ENCODE measurements at places on chromosomes 4 and X.

DNA sequence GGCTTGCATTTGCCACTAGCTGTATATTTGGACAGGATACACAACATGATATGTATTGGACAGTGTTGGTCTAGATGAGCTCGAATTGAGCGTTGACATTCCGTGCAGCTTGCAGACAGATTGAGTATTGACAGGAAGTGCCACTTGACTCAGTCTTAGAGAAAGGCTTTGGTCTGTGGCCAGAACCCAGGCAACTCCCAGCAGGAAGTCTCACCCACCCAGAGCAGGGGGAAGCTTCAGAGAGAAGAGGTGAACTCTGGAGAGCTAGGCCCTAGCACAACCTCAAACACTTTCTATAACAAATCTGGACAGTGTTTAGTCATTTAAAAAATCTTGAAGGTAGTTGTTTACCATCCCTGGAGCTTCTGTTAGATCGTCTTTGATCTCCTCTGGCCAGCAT lies 280.5 kb downstream of the FBXW7 start:
- no peak overlapping the region for H3K27ac ChIP-seq
- peaks cover 2% of the 10 kb centered on the region for H3K4me1 ChIP-seq
- DNase-seq = no peak
- no peak overlapping the region for H3K4me3 ChIP-seq
- H3K27me3 ChIP-seq = no peaks in the 10 kb centered on the region

DNA sequence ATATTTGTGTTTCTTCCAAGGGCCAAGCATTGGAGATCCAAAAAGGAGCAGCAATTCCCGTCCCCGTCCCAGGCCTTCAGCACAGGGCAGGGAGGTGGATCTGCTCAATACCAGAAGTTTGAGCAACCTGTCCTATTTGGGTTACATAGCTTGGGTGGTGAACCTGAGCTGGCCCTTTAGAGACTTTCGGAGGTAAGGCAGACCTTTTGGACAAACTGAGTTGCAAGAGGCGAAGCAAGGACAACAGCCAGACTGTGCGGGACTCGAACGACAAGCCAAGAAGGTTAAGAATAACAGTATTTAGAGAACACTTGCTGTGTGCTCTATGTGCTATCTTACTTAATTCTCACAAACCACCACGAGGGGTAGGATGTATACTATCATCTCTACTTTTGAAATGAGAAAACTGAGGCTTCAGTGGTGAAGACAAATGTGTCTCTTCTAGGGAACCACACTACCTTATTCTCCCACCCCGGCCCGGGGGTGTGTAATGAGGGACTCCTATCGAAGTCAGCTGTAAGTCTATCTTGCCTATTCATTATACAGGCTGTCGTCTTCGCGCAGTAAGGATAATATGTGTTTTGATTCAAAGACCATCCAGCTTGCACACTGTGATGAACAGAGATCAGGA lies 1.3 kb downstream of the NOP14 start:
- DNase-seq = no peak
- H3K27ac ChIP-seq = peak overlapping the region; percentile 96
- H3K4me1 ChIP-seq = peaks cover 29% of the 10 kb centered on the region
- peaks cover 7% of the 10 kb centered on the region for H3K36me3 ChIP-seq
- no peaks in the 10 kb centered on the region for H3K27me3 ChIP-seq

DNA sequence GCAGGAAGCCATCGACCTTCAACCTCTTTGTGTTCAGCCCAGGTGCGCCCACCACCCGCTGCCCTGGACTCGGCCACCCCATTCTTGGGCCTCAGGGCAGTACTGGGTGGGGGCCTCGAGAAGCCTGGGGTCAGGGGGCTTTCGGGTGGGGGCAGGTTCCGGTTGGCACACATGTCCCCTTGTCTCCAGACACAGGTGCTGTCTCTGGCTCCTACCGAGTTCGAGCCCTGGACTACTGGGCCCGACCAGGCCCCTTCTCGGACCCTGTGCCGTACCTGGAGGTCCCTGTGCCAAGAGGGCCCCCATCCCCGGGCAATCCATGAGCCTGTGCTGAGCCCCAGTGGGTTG lies 7.4 kb upstream of the FGFRL1 start:
- H3K4me3 ChIP-seq = no peak overlapping the region
- no peak for DNase-seq
- H3K36me3 ChIP-seq = peaks cover 4% of the 10 kb centered on the region
- H3K27ac ChIP-seq = no peak overlapping the region

DNA sequence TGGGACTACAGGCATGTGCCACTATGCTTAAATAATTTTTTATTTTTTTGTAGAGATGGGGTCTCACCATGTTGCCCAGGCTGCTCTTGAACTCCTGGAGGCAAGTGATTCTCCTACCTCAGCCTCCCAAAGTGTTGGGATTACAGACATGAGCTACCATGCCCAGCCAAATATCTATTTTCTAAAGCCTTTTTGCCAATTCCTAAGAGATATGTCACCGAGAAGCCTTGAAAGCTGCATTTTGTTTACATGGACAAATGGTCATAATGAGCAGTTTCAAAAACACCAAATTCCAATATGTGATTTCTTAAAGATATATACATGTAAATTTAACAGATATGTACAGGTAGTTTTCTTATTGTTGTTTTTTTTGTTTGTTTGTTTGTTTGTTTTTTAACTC lies 33.0 kb upstream of the PGRMC2 start:
- no peaks in the 10 kb centered on the region for H3K4me1 ChIP-seq
- DNase-seq = no peak
- no peak overlapping the region for H3K4me3 ChIP-seq
- no peak overlapping the region for H3K27ac ChIP-seq
- H3K36me3 ChIP-seq = no peaks in the 10 kb centered on the region

DNA sequence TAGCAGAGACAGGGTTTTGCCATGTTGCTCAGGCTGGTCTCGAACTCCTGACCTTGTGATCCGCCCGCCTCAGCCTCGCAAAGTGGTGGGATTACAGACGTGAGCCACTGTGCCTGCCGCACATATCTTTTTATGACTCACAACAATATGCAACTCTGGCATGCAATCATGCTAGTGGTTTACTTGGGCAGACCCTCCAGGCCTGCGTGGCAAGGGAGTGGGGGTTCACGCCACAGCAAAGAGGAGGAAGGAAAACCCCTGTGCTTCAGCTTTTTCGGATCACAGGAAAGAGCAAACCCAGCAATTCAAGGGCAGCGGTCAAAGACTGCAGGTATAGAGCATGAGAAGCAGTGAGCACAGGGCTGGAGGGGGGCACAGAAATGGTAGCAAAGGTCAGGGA lies 48.3 kb upstream of the CD99 start:
- H3K27me3 ChIP-seq = no peaks in the 10 kb centered on the region
- H3K4me1 ChIP-seq = no peaks in the 10 kb centered on the region
- H3K36me3 ChIP-seq = peaks cover 30% of the 10 kb centered on the region
- H3K4me3 ChIP-seq = no peak overlapping the region
- no peak overlapping the region for H3K27ac ChIP-seq

DNA sequence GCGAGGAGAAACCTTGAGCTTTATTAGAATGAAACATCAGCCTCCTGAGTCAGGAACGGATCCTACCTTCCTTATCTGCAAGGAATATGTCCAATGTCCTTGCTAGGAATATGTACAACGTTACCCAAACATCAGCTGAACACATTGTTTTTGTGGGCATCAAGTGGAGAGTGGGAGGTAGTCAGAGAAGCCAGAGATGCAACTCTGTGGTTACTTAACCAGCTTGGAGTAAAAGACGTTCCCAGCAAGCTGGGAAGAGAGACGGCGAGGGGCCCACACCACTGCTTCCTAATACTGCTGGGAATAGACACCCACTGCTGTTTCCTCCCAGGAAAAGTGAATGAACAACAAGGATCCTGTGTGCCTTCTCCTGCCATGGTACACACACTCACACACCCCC lies 74.4 kb upstream of the PLAC1 start:
- no peak overlapping the region for H3K27ac ChIP-seq
- no peak for DNase-seq
- peaks cover 1% of the 10 kb centered on the region for H3K4me1 ChIP-seq

GRCh38 chrX:100658941-100659381 lies 15.0 kb downstream of the SRPX2 start:
- no peaks in the 10 kb centered on the region for H3K27me3 ChIP-seq
- no peak overlapping the region for H3K4me3 ChIP-seq
- no peaks in the 10 kb centered on the region for H3K36me3 ChIP-seq

GRCh38 chr4:183798301-183799253 lies 106.5 kb upstream of the STOX2 start:
- DNase-seq = peak; percentile 47
- H3K36me3 ChIP-seq = peaks cover 1% of the 10 kb centered on the region
- H3K4me3 ChIP-seq = peak overlapping the region; percentile 89
- peaks cover 19% of the 10 kb centered on the region for H3K4me1 ChIP-seq
- H3K27ac ChIP-seq = peak overlapping the region; percentile 95

GRCh38 chr4:94701631-94702300 lies 56.0 kb upstream of the BMPR1B start:
- no peak for DNase-seq
- peak overlapping the region; percentile 37 for H3K4me3 ChIP-seq
- no peaks in the 10 kb centered on the region for H3K27me3 ChIP-seq
- H3K27ac ChIP-seq = peak overlapping the region; percentile 89
- H3K4me1 ChIP-seq = peaks cover 15% of the 10 kb centered on the region

GRCh38 chrX:3167771-3168170 lies 126.5 kb downstream of the ARSF start:
- no peak overlapping the region for H3K4me3 ChIP-seq
- DNase-seq = no peak
- H3K27me3 ChIP-seq = no peaks in the 10 kb centered on the region
- H3K4me1 ChIP-seq = peaks cover 15% of the 10 kb centered on the region
- no peak overlapping the region for H3K27ac ChIP-seq
- no peaks in the 10 kb centered on the region for H3K36me3 ChIP-seq

- peaks cover 21% of the 10 kb centered on the region for H3K4me1 ChIP-seq
- H3K27ac ChIP-seq = no peak overlapping the region
- H3K27me3 ChIP-seq = no peaks in the 10 kb centered on the region
- peaks cover 24% of the 10 kb centered on the region for H3K36me3 ChIP-seq
- no peak overlapping the region for H3K4me3 ChIP-seq
- DNase-seq = no peak
Observed at GRCh38 chr4:140014284-140014683, 139.7 kb downstream of the MAML3 start.

DNA sequence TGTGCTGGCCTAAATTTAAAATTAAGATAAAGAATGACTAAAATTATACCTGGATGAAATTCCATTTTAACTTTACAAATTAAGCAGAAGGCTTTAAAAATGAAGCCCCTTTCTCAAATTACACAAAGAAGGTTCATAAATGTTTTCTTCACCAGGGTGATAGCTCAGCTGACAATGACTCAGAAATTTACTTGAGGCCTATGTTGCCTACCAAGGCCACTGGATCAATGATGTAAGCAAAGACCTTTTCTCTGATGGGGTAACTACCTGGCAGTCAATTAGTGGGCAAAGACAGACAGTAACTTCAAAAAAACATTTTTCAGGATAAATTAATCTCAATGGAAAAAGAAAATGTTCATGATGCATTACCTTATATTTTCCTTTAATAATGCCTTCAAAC lies 23.9 kb upstream of the GPR34 start:
- H3K4me3 ChIP-seq = no peak overlapping the region
- no peak for DNase-seq
- peaks cover 9% of the 10 kb centered on the region for H3K36me3 ChIP-seq
- no peaks in the 10 kb centered on the region for H3K27me3 ChIP-seq

- peaks cover 19% of the 10 kb centered on the region for H3K36me3 ChIP-seq
- no peak overlapping the region for H3K27ac ChIP-seq
- no peaks in the 10 kb centered on the region for H3K27me3 ChIP-seq
- no peaks in the 10 kb centered on the region for H3K4me1 ChIP-seq
Observed at GRCh38 chr4:77765720-77766119, 53.4 kb downstream of the CNOT6L start.

DNA sequence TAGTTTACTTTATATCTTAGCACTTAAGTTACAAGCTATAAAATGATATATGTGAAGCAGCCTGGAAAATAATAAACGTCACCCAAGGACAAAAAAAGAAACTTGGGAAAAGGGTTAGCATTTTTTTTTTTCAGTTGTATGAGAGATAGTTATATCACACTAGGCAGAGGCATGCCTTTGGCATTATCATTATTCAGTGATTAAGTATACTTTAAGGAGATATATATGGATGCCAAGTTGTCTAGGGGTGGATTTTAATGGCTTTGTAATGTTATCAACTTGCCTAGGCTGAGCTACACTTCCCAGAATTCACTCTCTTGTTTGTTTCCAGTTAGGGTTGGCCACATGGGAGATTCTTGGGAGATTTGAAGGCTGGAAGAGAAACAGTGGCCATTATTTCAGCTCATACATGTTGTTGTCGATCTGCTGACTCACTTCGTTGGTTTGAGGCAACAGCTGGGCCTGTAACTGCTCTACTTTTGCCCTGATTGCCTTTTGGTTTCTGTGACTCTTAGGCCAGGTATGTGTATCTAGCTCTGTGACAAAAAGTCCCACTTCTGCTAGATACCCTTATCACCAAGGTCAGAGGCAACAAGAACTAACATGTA lies 11.5 kb upstream of the SRPX start:
- DNase-seq = no peak
- H3K27me3 ChIP-seq = no peaks in the 10 kb centered on the region
- no peak overlapping the region for H3K27ac ChIP-seq
- H3K4me3 ChIP-seq = no peak overlapping the region

DNA sequence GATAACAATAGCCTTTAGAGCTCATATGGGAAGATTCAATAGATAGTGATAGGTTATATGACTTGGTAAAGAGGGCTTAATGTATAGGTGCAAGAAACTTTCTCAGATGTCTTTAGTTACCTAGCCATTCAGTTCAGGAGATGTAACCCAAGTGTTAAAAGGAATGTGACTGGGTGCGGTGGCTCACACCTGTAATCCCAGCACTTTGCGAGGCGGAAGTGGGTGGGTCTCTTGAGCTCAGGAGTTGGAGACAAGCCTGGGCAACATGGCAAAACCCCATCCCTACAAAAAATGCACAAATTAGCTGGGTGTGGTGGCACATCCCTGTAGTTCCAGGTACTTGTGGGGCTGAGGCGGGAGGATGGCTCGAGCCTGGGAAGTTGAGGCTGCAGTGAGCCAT lies 7.9 kb downstream of the TET2 start:
- no peak overlapping the region for H3K4me3 ChIP-seq
- H3K4me1 ChIP-seq = peaks cover 3% of the 10 kb centered on the region
- H3K36me3 ChIP-seq = peaks cover 2% of the 10 kb centered on the region
- peaks cover 4% of the 10 kb centered on the region for H3K27me3 ChIP-seq

DNA sequence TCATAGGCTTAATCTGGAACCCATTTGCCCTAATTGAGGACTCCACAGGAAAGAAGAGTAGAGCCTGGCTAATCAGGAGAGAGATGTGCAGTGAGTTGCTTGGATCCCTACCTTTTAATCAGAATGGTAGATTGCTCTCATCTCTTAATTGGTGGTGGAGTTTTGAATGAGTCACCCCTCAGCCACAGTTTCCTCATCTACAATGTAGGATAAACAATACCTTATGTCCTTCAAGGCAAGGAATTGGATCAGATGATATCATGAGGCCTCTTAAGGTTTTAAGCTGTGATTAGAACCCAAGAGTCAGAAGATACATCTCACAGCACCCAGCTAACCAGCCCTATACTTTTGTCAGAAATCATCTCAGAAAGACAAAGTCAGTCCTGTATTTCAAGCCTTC lies 39.1 kb downstream of the PDGFRA start:
- H3K4me3 ChIP-seq = no peak overlapping the region
- no peak for DNase-seq
- peaks cover 16% of the 10 kb centered on the region for H3K36me3 ChIP-seq
- no peaks in the 10 kb centered on the region for H3K4me1 ChIP-seq

Measured in progenitor cell of endocrine pancreas (in vitro differentiated cells).